ENCODE measurements at places on chromosomes 16 and 17. TPM values are rescaled to one million over a fixed set of nuclear protein-coding genes. Genes with fewer than 3 reads are reported as not detected.

GRCh38 chr16:78485188-78485916 lies 385.9 kb downstream of the WWOX start:
- H3K27me3 ChIP-seq: no peaks in the 10 kb centered on the region
- H3K36me3 ChIP-seq: no peaks in the 10 kb centered on the region

- no peaks in the 10 kb centered on the region for H3K27me3 ChIP-seq
- DNase-seq: no peak
- H3K27ac ChIP-seq: no peak overlapping the region
- no peaks in the 10 kb centered on the region for H3K4me1 ChIP-seq
- H3K4me3 ChIP-seq: no peak overlapping the region
- no peaks in the 10 kb centered on the region for H3K36me3 ChIP-seq
Observed at GRCh38 chr16:87057211-87057881, 259.8 kb downstream of the C16orf95 start.

- DNase-seq: no peak
- H3K27me3 ChIP-seq: no peaks in the 10 kb centered on the region
- H3K36me3 ChIP-seq: no peaks in the 10 kb centered on the region
Observed at GRCh38 chr16:80285104-80285503, 255.7 kb upstream of the DYNLRB2 start.

DNA sequence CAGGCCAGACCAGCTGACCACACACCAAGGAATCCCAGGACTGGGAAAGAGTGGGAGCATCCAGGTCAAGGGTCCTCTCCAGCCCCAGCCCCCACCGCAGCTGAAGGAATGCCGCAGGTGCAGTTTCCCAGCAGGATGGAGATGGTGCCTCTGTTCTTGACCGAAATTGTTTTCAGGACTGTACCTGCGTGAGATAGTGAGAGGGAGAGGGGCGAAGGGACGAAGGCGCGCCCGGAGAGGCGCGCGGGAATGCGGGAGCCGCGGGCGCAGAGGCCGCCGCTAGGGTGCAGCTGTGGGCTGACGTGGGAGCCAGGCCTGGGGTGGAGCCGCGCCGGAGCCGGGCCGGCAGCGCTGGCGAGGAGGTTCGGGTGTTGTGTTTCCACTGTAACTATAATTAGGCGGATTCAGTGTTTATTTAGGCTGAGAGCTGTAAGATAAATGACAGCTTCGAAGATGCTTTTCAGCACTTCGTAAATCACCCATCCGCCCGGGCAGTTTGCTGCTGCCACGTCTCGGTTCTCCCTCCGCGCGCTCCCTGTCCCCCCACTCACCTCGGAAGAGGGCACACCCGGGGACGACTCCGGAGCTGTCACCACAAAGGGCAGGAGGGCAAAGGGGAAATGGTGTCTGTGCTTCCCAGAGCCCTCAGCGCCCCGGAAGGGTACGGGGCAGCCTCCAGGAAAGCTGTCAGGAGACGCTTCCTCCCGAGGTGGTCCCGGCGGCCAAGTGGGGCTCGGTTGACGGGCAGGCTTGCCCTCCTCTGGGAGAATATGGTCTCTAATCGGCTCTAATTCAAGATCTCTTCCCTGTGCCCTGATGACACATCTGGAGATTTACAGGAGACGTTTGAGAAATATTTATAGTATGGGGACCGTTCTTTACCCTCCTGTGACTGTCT lies 38.2 kb downstream of the HOXB1 start:
- no peak overlapping the region for H3K27ac ChIP-seq
- peaks cover 20% of the 10 kb centered on the region for H3K4me1 ChIP-seq
- H3K36me3 ChIP-seq: no peaks in the 10 kb centered on the region
- H3K4me3 ChIP-seq: peak overlapping the region; percentile 51
- H3K27me3 ChIP-seq: no peaks in the 10 kb centered on the region

- H3K4me1 ChIP-seq: peaks cover 3% of the 10 kb centered on the region
- no peaks in the 10 kb centered on the region for H3K36me3 ChIP-seq
- DNase-seq: no peak
- H3K4me3 ChIP-seq: no peak overlapping the region
- no peak overlapping the region for H3K27ac ChIP-seq
Observed at GRCh38 chr17:4476017-4476416, 22.7 kb upstream of the SPNS2 start.

DNA sequence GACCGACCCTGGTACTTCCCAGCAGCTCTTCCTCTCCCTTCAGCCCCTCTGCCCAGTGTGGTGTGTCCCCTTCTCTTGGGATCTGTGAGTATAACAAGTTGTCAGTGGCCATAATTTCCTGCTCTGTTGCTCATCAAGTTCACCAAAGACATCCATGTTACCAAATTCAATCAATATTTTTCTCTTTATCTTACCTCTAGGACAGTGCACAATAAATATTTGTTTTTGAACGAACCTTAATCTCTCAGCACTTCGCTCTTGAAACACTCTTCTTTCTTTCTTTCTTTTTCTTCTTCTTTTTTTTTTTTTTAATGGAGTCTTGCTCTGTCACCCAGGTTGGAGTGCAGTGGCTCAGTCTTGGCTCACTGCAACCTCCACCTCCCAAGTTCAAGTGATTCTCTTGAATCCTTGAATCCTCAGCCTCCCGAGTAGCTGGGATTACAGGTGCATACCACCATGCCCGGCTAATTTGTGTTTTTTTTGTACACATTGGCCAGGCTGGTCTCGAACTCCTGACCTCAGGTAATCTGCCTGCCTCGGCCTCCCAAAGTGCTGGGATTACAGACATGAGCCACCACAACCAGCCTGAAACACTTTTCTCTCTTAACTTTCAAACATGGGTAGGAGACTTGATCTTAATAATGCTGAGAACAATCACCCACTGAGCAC lies 2.7 kb upstream of the UMOD start:
- H3K4me3 ChIP-seq: no peak overlapping the region
- DNase-seq: no peak
- H3K27me3 ChIP-seq: no peaks in the 10 kb centered on the region
- no peaks in the 10 kb centered on the region for H3K4me1 ChIP-seq
- H3K36me3 ChIP-seq: no peaks in the 10 kb centered on the region

- H3K27ac ChIP-seq: no peak overlapping the region
- DNase-seq: no peak
- H3K4me3 ChIP-seq: no peak overlapping the region
Observed at GRCh38 chr17:49952209-49952911, 16.6 kb upstream of the DLX4 start.

- no peaks in the 10 kb centered on the region for H3K4me1 ChIP-seq
- no peak for DNase-seq
- H3K27me3 ChIP-seq: no peaks in the 10 kb centered on the region
- no peaks in the 10 kb centered on the region for H3K36me3 ChIP-seq
- no peak overlapping the region for H3K4me3 ChIP-seq
Observed at GRCh38 chr16:17325476-17326143, 145.2 kb downstream of the XYLT1 start.

- no peak for DNase-seq
- H3K4me1 ChIP-seq: peaks cover 4% of the 10 kb centered on the region
- H3K36me3 ChIP-seq: peaks cover 20% of the 10 kb centered on the region
- H3K27ac ChIP-seq: no peak overlapping the region
- no peaks in the 10 kb centered on the region for H3K27me3 ChIP-seq
Observed at GRCh38 chr16:30488764-30489605, 16.4 kb downstream of the ITGAL start.

- H3K36me3 ChIP-seq: no peaks in the 10 kb centered on the region
- H3K4me3 ChIP-seq: peak overlapping the region; percentile 29
Observed at GRCh38 chr17:9002606-9003354, 18.5 kb upstream of the NTN1 start.

DNA sequence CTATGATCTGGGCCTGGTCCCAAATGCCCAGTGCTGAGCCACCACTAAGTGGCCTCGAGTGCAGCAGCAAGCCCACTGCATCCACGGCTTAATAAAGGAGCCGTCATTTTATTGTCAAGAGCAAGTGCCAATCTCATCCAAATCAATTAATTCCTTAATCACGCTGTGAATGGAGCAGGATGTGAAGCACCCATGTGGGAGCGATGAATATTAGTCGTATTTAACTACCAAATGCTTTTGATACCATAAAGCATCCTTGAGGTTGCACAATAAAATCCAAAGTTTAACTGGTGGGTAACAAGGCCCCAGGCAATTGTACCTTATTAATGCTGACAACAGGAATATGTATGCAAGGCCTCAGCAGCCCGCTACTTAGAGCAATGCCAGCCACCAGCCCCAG lies 226.0 kb upstream of the C16orf82 start:
- H3K27ac ChIP-seq: no peak overlapping the region
- no peaks in the 10 kb centered on the region for H3K27me3 ChIP-seq
- H3K36me3 ChIP-seq: no peaks in the 10 kb centered on the region
- DNase-seq: no peak
- H3K4me3 ChIP-seq: no peak overlapping the region

DNA sequence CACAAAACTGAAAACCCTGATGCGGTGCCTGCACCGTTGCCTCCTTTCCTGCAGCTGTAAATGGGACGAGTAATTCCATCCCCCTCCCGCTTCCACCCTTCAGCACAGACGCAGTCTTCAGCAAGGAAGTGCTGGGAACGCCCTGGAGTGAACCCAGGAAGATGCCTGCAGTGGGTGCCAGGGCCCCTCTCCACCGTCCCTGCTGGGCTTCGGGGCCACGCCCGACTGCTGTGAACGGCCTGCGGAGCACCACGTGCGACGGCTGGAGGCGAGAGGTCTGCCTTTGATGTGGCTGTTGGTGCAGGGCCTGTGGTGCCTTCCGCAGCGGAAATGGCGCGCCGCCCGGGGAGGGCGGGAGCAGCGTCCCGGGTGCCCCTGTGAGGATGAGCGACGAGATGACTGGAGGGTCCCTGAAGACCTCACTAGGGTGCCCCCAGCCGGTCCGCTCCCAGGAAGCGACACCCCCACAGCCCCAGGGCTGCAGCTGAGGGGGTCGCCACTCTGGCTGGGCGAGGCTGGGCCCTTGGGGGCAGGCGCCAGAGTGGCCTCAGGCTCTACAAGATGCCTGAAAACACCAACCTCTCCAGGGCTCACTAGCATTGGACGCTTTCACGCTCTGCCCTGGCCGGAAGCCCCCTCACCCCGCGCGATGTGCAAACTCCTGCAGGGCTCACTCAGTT lies 749 bp upstream of the MC1R start:
- peak overlapping the region; percentile 62 for H3K4me3 ChIP-seq
- peaks cover 11% of the 10 kb centered on the region for H3K4me1 ChIP-seq
- peak overlapping the region; percentile 2 for H3K27ac ChIP-seq
- no peaks in the 10 kb centered on the region for H3K36me3 ChIP-seq
- DNase-seq: peak; percentile 73
- peaks cover 3% of the 10 kb centered on the region for H3K27me3 ChIP-seq

GRCh38 chr16:3118846-3119245 lies 6.5 kb downstream of the ZNF205 start:
- H3K27ac ChIP-seq: no peak overlapping the region
- peaks cover 7% of the 10 kb centered on the region for H3K4me1 ChIP-seq
- no peaks in the 10 kb centered on the region for H3K27me3 ChIP-seq
- H3K36me3 ChIP-seq: no peaks in the 10 kb centered on the region

DNA sequence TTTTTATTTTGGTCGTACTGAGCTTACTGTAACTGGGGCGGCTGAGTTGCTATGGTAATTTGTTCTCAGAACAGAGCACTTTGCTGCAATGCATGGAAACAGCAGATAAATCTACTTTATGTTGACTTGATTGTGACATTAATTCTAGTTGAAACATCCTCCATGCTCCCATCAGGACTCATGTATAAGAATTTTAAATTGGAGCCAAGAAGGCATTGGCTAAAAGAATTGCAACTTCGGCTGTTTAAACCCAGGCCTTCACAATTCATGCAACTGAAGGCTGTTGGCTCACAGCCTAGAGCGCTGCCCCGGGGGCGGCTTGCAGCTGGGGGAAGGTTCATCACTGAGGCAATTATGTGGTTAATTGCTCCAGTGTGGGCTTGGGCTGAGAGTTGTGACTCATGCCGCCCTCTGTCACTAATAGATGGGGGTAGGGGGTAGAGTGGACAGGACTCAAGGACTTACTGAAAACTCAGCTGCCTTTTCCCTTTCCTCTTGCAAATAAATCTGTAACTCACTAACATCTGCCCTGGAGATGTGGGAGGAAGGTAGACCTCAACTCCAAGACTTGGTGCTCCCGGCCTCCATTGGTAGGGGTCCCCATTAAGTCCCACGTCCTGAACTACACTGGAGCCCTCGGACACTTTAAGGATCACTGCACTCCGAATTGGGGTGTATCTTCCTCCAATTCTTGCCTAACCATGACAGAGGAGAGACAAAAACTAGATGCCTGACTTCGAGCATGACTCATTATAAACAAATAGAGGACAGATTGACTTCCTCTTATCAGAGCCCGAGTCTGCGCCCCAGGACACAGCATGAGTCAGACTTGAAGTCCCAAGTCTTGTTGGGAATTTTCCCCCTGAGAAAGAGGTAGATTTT lies 37.5 kb downstream of the ERCC4 start:
- H3K4me3 ChIP-seq: peak overlapping the region; percentile 70
- H3K27ac ChIP-seq: peak overlapping the region; percentile 85
- H3K4me1 ChIP-seq: peaks cover 29% of the 10 kb centered on the region
- no peaks in the 10 kb centered on the region for H3K27me3 ChIP-seq
- DNase-seq: peak; percentile 56

- no peaks in the 10 kb centered on the region for H3K36me3 ChIP-seq
- H3K4me3 ChIP-seq: no peak overlapping the region
- no peak overlapping the region for H3K27ac ChIP-seq
- DNase-seq: no peak
- no peaks in the 10 kb centered on the region for H3K4me1 ChIP-seq
- H3K27me3 ChIP-seq: no peaks in the 10 kb centered on the region
Observed at GRCh38 chr16:78552716-78553115, 453.3 kb downstream of the WWOX start.

DNA sequence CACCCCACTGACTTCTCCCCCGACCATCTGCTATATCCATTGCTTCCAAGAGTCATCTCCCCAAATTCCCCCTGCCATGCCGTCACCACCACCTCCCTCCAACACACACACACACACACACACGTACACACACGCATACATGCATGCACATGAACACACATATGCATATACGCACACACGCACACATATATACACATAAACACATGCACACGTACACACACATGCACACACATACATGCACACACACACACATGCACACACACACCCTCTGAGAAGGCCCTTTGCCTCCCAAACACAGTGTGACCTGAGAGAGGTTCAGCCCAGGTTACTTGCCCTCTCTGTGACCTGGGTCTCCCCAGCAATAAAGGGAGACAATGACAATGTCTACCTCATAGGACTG lies 95.1 kb downstream of the ZNF423 start:
- H3K36me3 ChIP-seq: no peaks in the 10 kb centered on the region
- no peaks in the 10 kb centered on the region for H3K27me3 ChIP-seq
- DNase-seq: no peak
- no peak overlapping the region for H3K4me3 ChIP-seq

GRCh38 chr16:28932339-28933141 lies 769 bp downstream of the CD19 start:
- H3K4me3 ChIP-seq: peak overlapping the region; percentile 96
- peaks cover 16% of the 10 kb centered on the region for H3K4me1 ChIP-seq
- no peaks in the 10 kb centered on the region for H3K27me3 ChIP-seq
- DNase-seq: no peak
- 0 out of 2 replicates have a peak, but pooled peaks cover 6% of the 10 kb centered on the region for H3K36me3 ChIP-seq

SDR42E1 gene
- total RNA-seq: 3.2 TPM

CCDC47 gene
- total RNA-seq: 63.9 TPM

SYCE1L gene
- 4.6 TPM for total RNA-seq

KSR1 gene
- total RNA-seq: 60.7 TPM
